ENCODE measurements at places on chromosomes 2 and 18. TPM values are rescaled to one million over a fixed set of nuclear protein-coding genes. Genes with fewer than 3 reads are reported as not detected.

- H3K36me3 ChIP-seq: no peaks in the 10 kb centered on the region
- DNase-seq: no peak
- H3K4me3 ChIP-seq: no peak overlapping the region
- H3K4me1 ChIP-seq: no peaks in the 10 kb centered on the region
- no peak overlapping the region for H3K27ac ChIP-seq
- no peaks in the 10 kb centered on the region for H3K27me3 ChIP-seq
Measured at GRCh38 chr2:62286089-62286785, 90.3 kb downstream of the B3GNT2 start.

- H3K4me1 ChIP-seq: no peaks in the 10 kb centered on the region
- no peak overlapping the region for H3K27ac ChIP-seq
Measured at GRCh38 chr18:49524349-49524748, 37.3 kb upstream of the C18orf32 start.

The PHLPP1 gene
- 4.6 TPM for total RNA-seq

GRCh38 chr2:31956312-31956711 lies 54.5 kb downstream of the MEMO1 start:
- H3K36me3 ChIP-seq: no peaks in the 10 kb centered on the region
- no peak overlapping the region for H3K27ac ChIP-seq
- H3K27me3 ChIP-seq: no peaks in the 10 kb centered on the region

The ST8SIA5 gene
- 5.9 TPM for total RNA-seq

The MCM6 gene
- 3.2 TPM for total RNA-seq

DNA sequence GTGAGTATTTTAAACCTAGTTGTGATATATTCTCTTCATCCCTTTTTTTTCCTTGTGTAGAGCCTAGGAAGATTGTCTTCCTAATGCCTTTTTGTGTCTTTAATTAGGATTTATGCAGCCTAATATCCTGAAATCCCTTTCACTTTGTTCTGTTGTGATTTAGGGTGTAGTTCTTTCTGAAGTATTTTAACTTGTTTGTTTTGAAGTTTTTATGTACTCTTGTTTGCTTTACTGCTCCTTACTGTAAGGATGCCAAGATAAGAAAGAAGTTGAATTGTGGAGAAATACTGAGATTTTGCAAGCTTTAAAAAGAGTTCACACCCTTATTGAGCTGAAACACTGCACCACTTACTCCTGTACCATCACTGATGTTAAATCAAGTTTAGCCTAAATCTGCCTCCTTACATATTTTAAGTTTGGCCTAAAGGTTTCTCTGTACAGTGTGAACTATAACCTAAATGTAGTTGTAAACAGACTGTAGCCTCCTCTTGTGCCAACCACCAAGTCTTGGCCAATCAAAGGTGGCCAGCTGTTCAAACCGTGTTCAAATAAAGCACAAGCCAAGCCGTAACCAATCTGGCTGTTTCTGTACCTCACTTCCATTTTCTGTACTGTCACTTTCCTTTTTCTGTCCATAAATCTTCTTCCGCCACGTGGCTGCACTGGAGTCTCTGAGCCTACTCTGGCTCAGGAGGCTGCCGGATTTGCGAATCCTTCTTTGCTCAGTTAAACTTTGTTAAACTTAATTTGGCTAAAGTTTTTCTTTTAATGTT lies 17.7 kb upstream of the ACOXL start:
- no peak for DNase-seq
- H3K36me3 ChIP-seq: no peaks in the 10 kb centered on the region
- H3K27me3 ChIP-seq: no peaks in the 10 kb centered on the region
- no peak overlapping the region for H3K27ac ChIP-seq
- no peak overlapping the region for H3K4me3 ChIP-seq

DNA sequence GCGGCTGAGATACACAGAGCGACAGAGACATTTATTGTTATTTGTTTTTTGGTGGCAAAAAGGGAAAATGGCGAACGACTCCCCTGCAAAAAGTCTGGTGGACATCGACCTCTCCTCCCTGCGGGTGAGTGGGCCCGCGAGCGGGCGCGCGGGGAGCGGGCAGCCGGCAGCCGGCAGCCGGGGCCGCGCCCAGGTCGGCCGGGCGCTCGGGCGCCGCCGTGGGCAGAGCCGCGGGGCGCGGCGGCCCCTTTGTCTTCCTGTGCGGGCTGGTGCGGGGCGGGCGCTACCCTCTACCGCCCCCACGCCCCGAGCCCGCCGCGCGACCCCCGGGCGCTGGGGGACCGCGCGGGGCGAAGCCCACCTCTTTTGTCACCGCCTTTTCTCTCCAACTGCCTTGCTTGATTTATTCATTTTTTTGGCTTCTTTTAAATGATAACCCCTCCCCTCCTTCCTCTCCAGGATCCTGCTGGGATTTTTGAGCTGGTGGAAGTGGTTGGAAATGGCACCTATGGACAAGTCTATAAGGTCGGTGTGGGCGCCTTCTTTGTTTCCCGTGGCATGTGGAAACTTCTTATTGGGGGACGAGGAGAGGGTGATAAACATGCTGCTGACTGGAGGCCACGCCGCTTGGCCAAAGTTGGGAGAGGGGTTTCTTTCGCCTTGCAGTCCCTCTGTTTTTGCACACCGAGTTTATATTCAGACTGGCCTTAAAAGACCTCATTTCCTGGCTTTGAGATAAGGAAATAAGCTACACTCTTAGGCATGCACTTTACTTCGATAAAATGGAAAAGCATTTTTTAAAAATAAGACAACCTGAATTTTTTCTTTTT lies 722 bp downstream of the MAP4K4 start:
- H3K4me1 ChIP-seq: no peaks in the 10 kb centered on the region
- H3K36me3 ChIP-seq: no peaks in the 10 kb centered on the region
- H3K27ac ChIP-seq: peak overlapping the region; percentile 72
- peak overlapping the region; percentile 62 for H3K4me3 ChIP-seq
- H3K27me3 ChIP-seq: no peaks in the 10 kb centered on the region

DNA sequence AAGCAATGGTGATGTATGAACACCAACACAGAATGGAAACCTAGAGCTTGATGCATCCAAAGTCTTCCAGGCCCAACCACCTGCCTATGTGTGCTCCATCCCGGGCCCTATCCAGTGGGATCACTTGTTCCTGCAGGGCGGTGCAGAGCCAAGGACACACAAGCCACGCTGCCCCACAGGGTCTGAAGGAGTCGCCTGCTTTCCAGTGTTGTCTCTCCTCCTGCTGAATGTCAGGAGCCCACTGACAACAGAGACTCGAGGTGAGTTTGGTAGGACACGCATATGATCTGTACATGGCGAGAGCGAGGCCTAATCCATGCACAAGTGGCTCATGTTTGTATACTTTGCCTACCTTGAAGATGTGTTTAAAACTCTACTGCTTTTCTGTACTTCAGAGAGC lies 70.9 kb upstream of the FHL2 start:
- no peaks in the 10 kb centered on the region for H3K4me1 ChIP-seq
- no peak overlapping the region for H3K27ac ChIP-seq
- no peak overlapping the region for H3K4me3 ChIP-seq
- no peaks in the 10 kb centered on the region for H3K36me3 ChIP-seq
- peak; percentile 53 for DNase-seq

The ID2 gene
- total RNA-seq: 421 TPM

The TMEM37 gene
- 3.3 TPM for total RNA-seq

DNA sequence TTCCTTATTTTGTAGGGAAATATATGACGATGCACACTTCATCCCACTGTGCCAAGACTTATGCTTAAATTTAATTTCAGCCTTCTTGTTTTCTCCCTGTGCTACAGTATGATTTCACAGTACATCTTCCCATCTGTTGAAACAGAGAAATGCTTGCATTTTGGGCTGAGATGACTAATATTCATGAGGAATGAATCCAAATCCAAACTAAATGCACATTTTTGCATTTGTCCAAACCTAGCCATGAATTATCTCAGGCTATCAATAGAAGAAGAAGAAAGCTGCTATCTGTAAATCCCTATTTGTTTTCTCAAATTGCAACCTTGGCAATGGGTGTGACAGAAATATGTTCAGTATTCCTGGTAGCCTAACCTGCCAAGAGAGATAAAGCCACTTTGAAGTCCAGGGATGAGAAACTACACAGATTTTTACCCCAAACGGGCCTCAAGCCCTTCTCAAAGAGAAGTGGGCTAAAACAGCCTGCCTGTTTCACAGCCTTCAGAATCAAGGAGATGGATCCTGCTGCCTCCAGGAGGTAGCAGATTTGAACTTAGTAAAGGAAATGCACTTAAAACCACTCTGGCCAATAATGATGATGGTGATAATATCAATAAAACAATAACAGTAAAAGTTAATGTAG lies 306.9 kb upstream of the NT5C1B start:
- H3K4me3 ChIP-seq: no peak overlapping the region
- no peak for DNase-seq
- no peaks in the 10 kb centered on the region for H3K27me3 ChIP-seq
- H3K4me1 ChIP-seq: peaks cover 10% of the 10 kb centered on the region
- H3K36me3 ChIP-seq: no peaks in the 10 kb centered on the region

- no peak overlapping the region for H3K4me3 ChIP-seq
- H3K27ac ChIP-seq: no peak overlapping the region
- no peaks in the 10 kb centered on the region for H3K27me3 ChIP-seq
- peaks cover 19% of the 10 kb centered on the region for H3K4me1 ChIP-seq
Measured at GRCh38 chr18:62942578-62942977, 227.2 kb downstream of the PHLPP1 start.

DNA sequence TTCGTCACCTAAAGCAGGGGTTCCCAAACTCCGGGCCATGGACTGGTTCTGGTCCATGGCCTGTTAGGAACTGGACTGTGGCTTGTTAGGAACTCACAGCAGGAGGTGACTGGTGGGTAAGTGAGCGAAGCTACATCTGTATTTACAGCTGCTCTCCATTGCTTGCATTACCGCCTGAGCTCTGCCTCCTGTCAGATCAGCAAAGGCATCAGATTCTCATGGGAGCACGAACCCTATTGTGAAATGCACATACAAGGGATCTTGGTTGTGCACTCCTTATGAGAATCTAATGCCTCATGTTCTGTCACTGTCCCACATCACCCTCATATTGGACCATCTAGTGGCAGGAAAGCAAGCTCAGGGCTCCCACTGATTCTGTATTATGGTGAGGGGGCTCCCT lies 217.0 kb downstream of the ZFP36L2 start:
- no peaks in the 10 kb centered on the region for H3K27me3 ChIP-seq
- no peaks in the 10 kb centered on the region for H3K36me3 ChIP-seq
- DNase-seq: no peak
- no peak overlapping the region for H3K4me3 ChIP-seq
- no peak overlapping the region for H3K27ac ChIP-seq

DNA sequence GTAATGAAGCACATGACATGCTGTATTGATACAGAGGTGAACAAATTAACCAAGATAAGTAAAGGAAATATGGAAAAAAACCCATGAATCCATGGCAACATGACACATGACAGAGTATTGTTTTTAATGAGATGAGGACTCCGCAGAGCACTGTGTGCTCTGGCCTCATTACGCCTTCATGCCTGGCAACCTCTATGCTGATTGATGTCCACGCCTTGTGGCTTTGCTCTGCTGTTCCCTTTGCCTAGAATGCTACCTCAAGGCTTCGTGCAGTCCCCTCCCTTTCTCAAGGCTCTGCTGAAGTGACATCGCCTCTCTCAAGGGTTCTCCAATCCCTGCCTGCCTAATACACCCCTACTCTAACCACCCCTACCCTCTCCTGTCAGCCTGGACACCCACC lies 8.4 kb downstream of the SIGLEC15 start:
- peaks cover 27% of the 10 kb centered on the region for H3K4me1 ChIP-seq
- no peaks in the 10 kb centered on the region for H3K36me3 ChIP-seq
- no peaks in the 10 kb centered on the region for H3K27me3 ChIP-seq
- H3K27ac ChIP-seq: no peak overlapping the region

GRCh38 chr2:30915486-30915885 lies 108.2 kb upstream of the CAPN13 start:
- DNase-seq: no peak
- no peaks in the 10 kb centered on the region for H3K27me3 ChIP-seq
- no peaks in the 10 kb centered on the region for H3K4me1 ChIP-seq

DNA sequence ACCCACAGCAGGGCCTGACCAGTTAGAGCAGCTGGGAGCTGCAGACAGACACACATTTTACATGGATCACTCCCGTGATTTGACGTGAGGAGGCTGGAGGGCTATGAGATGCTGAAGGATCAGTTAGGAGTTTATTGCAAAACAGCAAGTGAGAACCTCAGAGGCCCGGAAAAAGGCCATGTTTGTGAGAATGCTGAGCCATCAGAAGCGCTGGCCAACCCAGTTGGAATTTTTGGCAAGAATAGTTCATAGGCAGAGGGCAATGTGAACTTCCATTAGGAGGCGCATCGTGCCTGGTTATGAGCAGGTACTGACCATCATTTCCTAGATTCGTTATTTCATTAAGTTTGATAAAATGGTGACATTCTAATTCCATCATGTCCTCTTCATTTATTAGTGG lies 23.3 kb upstream of the LMAN1 start:
- H3K4me3 ChIP-seq: no peak overlapping the region
- no peak overlapping the region for H3K27ac ChIP-seq
- no peaks in the 10 kb centered on the region for H3K36me3 ChIP-seq
- H3K4me1 ChIP-seq: no peaks in the 10 kb centered on the region
- no peak for DNase-seq
- H3K27me3 ChIP-seq: no peaks in the 10 kb centered on the region

The SNORC gene
- 0.12 TPM for total RNA-seq

DNA sequence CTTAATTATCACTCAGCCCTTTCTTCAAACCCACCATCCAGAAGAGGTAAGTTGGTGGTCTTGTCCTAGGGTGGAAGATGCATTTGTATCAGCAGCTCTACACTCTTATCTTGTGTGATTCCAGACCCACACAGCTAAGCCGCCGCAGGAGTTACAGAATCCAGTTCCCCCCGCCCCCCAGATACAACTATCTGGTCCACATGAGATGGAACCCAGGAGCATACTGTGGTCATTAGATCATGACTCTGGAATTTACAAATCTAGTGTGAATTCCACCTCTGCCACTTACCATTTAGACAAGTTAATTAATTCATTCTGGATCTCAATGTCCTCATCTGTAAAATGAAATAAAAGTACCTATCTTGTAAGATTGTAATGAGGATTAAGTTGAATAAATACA lies 486.4 kb downstream of the BCL11A start:
- no peak for DNase-seq
- no peak overlapping the region for H3K4me3 ChIP-seq
- H3K4me1 ChIP-seq: no peaks in the 10 kb centered on the region
- H3K27ac ChIP-seq: no peak overlapping the region

- H3K4me1 ChIP-seq: peaks cover 6% of the 10 kb centered on the region
- peak; percentile 57 for DNase-seq
- H3K4me3 ChIP-seq: no peak overlapping the region
- peak overlapping the region; percentile 51 for H3K27ac ChIP-seq
- H3K27me3 ChIP-seq: no peaks in the 10 kb centered on the region
Measured at GRCh38 chr2:31318361-31319336, 84.7 kb downstream of the EHD3 start.

GRCh38 chr2:10792001-10792634 lies 20.5 kb downstream of the PDIA6 start:
- H3K4me1 ChIP-seq: no peaks in the 10 kb centered on the region
- H3K27me3 ChIP-seq: no peaks in the 10 kb centered on the region
- no peak for DNase-seq
- H3K4me3 ChIP-seq: no peak overlapping the region

- no peak overlapping the region for H3K4me3 ChIP-seq
- H3K36me3 ChIP-seq: no peaks in the 10 kb centered on the region
- no peaks in the 10 kb centered on the region for H3K27me3 ChIP-seq
- DNase-seq: no peak
Measured at GRCh38 chr2:16525265-16525887, 140.3 kb downstream of the CYRIA start.

The ZSWIM2 gene
- total RNA-seq: not detected

Measured in right atrium auricular region (tissue), 2 donors.